ENCODE measurements at places on chromosomes 7 and 10. TPM values are rescaled to one million over a fixed set of nuclear protein-coding genes. Genes with fewer than 3 reads are reported as not detected.

The TMEM130 gene
- polyA plus RNA-seq, result 0.42 TPM

DNA sequence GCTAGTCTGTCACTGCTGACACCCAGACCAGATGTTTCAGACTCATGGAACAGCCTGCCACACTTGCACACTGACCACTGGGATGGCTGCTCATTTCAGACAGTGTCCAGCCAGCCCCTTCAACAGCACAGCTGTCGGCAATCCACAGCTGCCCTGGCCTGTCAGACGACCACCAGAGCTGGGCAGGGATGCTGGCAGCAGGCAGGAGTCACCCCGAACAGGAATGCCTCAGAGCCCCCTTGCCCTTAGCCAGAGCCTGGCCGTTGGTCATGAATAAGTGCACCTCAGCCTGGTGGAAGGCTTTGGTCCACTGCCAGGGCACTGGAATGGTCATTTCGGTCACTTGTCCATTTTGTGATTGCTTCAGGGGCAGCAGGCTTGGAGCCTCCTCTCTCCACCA is 149.6 kb upstream of the TCERG1L start:
- no peak overlapping the region for H3K27ac ChIP-seq
- DNase-seq, result no peak
- no peaks in the 10 kb centered on the region for H3K36me3 ChIP-seq
- no peaks in the 10 kb centered on the region for H3K4me1 ChIP-seq
- H3K4me3 ChIP-seq, result no peak overlapping the region

The COL26A1 gene
- 12.5 TPM for polyA plus RNA-seq

DNA sequence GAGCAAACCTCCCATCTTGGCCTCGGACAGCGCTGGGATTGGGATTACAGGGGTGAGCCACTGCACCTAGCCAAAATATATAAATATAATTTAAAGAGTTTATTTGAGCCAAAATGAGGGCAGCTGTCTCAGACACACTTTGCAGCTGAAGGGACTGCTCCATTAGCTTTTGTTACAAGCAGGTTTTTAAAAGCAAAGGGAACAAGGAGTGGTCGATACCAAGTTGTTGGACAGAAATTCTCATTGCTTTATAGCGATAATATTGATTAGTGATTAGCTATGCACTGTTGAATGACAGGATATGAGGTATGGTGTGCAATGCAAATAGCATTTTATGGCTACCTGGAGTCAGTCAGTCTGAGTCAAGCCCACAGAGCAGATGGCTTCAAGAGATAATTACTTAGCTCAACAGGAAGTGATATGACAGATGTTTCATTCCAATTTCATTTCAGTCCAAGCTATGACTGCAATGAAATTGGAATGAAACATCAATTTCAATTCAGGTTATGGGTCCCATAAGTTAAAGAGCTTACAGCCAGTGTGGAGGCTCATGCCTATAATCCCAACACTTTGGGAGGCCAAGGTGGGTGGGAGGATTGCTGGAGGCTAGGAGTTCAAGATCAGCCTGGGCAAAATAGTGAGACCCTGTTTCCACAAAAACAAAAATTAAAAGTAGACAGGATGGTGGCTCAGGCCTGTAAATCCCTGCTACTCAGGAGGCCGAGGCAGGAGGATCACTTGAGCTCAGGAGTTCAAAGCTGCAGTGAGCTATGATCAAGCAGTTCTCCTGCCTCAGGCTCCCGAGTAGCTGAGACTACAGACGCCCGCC is 23.1 kb downstream of the TYW1 start:
- peaks cover 21% of the 10 kb centered on the region for H3K36me3 ChIP-seq
- no peaks in the 10 kb centered on the region for H3K27me3 ChIP-seq
- no peak overlapping the region for H3K27ac ChIP-seq
- H3K4me3 ChIP-seq, result no peak overlapping the region

GRCh38 chr10:100254191-100254590 is 13.2 kb downstream of the CWF19L1 start:
- no peak for DNase-seq
- H3K4me3 ChIP-seq, result no peak overlapping the region
- no peak overlapping the region for H3K27ac ChIP-seq
- H3K27me3 ChIP-seq, result no peaks in the 10 kb centered on the region

DNA sequence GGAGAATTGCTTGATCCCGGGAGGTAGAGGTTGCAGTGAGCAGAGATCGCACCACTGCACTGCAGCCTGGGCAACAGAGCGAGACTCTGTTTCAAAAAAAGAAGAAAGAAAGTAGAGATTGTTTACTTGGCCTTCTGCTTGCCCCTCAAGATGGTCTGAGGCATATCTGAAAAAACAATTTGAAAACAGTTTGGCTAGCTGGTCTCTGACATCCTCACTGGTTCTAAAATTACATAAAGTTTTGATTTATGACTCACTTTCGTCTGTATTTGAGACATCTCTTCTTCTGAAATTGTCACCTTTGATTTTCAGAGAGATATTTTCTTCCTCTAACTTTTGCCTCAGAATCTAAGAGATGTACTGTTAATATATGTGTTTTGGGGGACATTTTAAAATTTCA is 49.6 kb upstream of the HELLS start:
- no peaks in the 10 kb centered on the region for H3K36me3 ChIP-seq
- H3K4me3 ChIP-seq, result no peak overlapping the region
- DNase-seq, result no peak
- H3K27ac ChIP-seq, result no peak overlapping the region

DNA sequence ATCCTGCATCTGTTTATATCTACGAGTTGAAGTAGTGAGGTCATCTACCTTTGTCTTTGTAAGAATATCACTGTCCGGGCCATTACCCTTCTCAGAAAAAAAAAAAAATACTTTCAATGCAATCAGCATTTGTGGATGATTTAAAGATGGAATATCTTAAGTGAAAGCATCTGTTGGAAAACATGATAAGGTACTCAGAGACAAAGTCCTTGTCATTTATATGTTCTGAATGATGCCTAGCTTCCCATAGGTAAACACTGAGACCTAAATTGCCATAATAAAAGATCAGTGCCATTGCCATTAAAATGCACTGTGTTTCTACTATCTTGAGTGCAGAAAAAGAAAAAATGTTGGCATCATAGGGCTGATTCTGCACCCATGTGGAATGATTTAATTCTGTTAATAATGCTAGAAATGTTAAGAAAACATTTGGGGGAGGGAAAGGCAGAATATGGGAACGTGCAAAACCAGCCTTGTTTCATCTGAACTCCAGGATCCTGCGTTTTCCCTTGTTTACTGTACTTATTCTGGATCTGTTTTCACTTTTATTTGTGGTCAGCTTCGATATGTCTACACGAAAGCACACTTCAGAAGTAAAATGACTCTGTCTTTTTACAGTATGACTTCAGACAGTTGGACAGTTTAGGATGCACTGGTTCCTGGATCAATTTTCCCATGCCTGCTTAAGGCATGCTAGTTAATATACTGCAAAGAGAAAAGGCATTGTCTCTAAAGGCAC is 669.8 kb downstream of the SUGCT start:
- no peaks in the 10 kb centered on the region for H3K27me3 ChIP-seq
- H3K27ac ChIP-seq, result no peak overlapping the region
- no peak for DNase-seq
- H3K4me1 ChIP-seq, result peaks cover 8% of the 10 kb centered on the region
- H3K4me3 ChIP-seq, result no peak overlapping the region
- no peaks in the 10 kb centered on the region for H3K36me3 ChIP-seq

DNA sequence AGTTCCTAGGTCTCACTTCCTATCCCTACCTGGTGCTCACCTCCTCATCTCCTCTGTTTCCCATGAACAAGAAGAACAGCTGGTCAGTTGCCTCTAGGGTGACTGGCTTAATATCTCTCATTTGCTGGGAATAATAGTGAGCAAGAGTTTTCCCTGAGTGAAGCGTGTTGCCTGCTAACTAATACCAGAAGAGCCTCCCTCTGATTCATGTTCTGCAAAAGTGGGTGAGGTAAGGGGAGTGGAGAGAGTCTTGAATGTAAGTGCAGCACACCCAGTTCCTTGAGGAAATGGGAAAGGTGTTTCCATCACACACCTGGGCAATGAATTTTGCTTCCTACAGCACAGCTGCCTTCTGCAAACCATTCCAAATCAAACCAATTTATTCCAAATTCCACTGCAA is 29.6 kb downstream of the FZD1 start:
- DNase-seq, result no peak
- no peaks in the 10 kb centered on the region for H3K4me1 ChIP-seq
- H3K27me3 ChIP-seq, result no peaks in the 10 kb centered on the region
- H3K27ac ChIP-seq, result no peak overlapping the region
- H3K4me3 ChIP-seq, result no peak overlapping the region

- no peaks in the 10 kb centered on the region for H3K27me3 ChIP-seq
- no peak for DNase-seq
- no peak overlapping the region for H3K4me3 ChIP-seq
Observed at GRCh38 chr10:13681528-13681927, 94.8 kb downstream of the PRPF18 start.

GRCh38 chr10:129878835-129879234 is 85.2 kb downstream of the EBF3 start:
- H3K36me3 ChIP-seq, result no peaks in the 10 kb centered on the region
- no peak overlapping the region for H3K27ac ChIP-seq
- peaks cover 2% of the 10 kb centered on the region for H3K4me1 ChIP-seq
- DNase-seq, result no peak
